ENCODE measurements at places on chromosomes 3 and 15.

- DNase-seq: no peak
Observed at GRCh38 chr3:194301730-194302129, 49.4 kb downstream of the CPN2 start.

GRCh38 chr15:90055182-90055581 is 47.1 kb downstream of the IDH2 start:
- DNase-seq: no peak

DNA sequence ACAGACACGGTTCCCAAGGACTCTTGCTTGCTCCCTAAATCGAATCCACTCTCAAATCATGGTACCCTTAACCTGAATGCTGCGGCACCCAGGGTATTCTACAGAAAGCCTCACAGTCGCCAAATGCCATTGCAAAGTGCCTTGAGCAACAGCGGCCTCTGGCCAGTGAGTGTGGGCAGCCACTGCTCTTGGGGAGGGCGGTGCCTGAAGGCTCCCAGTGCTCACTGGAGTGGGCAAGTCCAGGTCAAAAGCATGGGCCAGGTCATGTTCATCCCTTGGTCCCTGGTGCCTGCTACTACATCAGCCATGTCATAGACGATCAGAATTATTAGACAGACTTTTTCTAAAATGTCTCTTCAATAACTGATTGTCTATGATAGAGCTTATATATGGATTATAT is 82.5 kb downstream of the ADAMTS17 start:
- no peak for DNase-seq

DNA sequence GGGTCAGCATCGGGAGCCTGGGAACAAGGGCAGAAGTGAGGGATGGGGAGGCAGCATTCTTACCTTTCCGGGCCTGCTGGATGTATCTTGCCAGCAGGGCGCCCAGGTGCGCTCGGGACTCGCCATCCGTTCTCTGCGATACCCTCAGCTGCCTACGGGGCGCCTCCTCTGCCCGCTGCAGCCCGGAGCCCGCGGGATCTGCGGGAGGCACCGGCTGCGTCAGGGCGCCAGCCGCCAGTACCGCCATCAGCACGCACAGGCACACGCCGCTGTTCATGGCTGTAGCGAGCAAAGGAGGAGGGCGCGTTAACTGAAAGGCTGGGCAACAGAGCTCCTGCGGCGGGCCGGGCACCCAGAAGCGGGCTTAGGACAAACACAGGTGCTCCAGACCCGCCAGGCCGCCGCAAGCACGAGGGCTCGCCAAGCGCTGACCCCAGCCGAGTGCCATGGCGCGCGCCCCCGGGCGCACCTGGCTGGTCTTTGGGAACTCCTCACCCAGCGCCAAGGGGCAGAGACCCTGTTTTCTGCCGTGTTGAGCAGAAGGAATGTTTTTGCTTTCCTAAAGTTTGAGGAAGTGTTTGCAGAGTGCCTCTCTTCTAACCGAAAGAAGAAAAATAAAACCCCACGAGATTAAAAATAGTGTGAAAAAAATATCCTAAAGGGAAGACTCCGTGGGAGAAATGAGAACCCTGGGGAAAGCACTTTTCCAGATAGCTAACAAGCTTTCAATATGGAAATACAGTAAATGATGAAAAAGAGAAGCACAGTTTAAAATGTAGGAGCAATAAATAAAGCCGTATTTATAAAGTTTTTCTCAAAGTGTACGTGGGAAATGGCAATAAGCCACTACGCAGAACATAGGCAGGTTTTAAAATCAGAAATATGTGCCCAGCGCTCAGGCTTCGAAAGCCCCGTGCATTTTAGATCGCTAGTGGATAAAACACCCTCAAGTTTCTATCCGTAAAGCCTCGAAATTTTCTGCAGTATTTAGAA is 2.3 kb downstream of the CCK start:
- DNase-seq: no peak

DNA sequence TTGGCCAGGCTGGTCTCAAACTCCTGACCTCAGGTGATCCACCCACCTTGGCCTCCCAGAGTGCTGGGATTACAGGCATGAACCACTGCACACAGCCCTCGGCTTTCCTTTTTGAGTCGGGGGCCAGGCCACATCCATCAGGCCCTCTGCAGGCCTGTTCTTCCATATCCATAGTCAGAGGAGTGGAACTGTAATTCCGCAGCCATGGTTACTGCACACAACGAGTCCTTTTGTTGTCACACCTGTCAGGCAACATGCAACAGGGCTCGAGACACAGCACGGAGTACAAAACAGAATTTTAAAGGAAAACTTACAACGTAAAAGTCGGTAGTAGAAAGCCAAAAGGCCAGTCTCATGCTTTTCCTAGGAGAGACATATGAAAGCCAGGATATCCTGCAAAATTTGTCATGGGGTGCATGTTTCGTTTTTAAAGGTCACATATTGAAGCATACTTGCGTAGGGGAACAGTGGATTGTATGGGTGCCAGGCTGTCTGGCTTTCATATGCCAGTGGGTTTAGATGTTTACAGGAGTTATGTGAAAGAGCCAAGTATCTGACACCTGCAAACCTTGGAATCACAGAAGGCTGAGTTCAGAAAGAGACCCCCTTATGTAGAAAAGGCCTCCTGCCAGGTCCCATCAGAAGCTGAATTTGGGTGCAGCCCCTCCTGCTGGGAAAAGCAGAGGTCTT is 63.2 kb upstream of the LPP start:
- DNase-seq: no peak

- DNase-seq: no peak
Observed at GRCh38 chr15:74172701-74173379, 670 bp upstream of the ISLR start.
